CD4-positive, alpha-beta T cell treated with Interleukin-6 for 4 hours (primary cell): ENCODE measurements at places on chromosomes 12 and 14.

- DNase-seq = no peak
Measured at GRCh38 chr12:115354007-115354890, 670.3 kb upstream of the TBX3 start.

- DNase-seq = no peak
Measured at GRCh38 chr14:74852922-74853530, 22.9 kb downstream of the PROX2 start.

DNA sequence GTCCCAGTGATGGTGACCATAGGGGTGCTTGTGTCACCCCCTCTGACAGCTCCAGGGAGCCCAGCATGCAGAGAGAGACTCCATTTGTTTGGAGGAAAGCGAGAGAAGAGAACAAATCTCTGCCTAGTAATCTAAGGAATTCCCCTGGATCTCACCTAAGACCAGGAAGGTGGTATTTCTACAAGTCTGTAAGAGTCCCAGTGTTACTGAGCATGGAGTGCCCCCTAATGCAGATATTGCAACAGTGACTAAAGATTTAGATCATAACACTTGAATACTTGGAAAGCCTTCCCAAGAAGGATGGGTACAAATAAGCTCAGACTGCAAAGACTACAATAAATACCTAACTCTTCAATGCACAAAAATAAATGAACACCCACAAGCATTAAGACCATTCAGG lies 360.4 kb upstream of the GARIN6 start:
- DNase-seq = no peak

DNA sequence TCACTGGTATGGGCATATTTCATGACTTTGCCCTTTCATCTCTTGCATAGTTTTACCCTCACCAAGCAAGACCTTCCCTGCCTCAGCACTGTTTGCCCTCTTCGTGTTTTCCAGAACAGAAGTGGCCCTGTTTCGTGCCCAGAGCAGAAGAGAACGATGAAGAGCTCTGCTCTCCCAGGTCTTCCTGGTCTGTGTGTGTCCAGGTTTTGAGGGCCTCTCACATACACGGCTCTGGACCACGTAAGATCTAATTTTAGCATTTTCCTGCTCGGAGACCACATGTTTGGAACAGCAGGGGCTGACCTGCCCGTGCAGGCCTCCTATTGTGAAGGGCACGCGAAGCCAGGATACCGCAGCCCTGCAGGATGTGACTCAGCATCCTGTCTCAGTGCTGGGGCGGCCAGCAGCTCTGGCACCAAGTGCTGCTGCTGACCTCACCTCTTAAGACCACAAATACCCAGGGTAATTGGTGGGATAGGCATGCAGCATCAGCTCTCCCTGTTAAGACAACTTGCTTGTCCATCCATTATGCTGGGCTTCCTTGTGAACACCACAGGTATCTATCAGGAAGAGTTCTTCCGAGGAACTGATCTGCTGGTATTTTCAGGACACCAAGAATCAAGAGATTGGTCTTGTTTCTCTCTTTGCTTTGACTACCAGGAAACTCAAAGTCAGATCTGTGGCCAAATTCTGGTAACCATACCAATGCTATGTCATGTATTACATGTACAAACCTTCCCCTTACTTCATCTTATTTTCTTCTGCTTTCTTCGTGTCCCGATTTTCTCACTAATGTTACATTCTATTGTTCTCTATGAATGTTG lies 19.0 kb downstream of the SSH1 start:
- DNase-seq = peak; percentile 77

DNA sequence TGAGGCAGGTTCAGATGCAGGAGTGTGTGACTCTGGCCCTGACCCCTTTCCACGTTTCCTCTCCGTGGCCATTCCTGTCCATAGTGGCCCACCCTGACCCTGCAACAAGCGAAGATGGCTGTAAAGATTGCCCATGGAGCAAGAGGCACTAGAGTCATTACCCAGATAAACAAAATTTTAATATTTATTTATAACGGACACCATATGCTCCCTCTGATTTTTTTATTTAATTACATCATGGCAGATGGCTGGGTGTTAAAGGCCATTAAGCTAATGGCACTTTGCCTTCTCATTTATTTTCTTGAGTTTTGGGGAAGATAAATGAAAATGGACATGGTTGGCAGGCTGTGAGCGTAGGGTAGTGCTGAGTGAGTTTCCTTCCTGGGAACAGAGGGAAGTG lies 58.7 kb downstream of the WSCD2 start:
- DNase-seq = no peak

GRCh38 chr12:95990136-95990535 lies 6.0 kb downstream of the HAL start:
- no peak for DNase-seq

DNA sequence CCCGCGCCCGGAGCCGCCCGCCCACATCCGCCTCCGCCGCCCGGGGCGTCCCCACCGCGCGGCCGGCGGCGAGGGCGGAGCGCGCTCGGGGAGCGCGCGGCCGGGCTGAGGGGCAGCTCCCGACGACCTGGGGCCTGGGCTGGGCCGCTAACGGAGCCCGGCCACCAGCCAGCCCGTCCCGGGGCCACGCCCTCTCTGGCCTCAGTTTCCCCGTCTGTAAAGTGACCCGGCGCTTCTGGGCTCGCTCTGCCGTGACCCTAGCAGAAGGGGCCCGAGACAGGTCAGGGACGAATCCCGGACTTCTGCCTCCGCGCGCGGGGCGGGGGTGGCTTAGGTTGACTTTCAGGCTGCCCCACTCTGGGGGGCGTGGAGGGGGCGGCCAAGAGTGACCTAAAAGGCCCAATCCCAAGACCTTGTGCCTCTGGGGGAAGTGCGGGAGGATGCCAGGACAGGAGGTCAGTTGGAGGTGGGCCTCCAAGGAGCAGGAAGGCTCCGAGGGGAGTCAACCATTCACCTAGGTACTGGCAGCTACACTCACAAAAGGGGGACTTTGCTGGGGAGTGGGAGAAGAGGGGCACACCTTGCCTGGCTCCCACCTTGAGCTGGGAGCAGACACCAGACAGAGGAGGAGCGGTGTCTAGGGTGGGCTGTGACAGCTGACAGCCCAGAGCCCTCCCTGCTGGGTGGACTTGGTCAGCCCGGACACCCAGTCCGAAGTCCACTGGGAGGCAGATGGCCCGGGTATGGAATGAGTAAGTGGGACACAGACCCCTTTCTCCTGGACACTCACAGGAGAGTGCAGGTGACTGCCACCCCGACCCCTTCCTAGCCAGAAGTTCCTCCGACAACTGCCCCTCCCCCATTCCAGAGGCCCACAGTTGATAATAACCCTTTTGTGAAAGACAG lies 486 bp upstream of the AKT1 start:
- peak; percentile 75 for DNase-seq

- DNase-seq = peak; percentile 18
Measured at GRCh38 chr12:108861878-108862587, 4.7 kb upstream of the SSH1 start.

DNA sequence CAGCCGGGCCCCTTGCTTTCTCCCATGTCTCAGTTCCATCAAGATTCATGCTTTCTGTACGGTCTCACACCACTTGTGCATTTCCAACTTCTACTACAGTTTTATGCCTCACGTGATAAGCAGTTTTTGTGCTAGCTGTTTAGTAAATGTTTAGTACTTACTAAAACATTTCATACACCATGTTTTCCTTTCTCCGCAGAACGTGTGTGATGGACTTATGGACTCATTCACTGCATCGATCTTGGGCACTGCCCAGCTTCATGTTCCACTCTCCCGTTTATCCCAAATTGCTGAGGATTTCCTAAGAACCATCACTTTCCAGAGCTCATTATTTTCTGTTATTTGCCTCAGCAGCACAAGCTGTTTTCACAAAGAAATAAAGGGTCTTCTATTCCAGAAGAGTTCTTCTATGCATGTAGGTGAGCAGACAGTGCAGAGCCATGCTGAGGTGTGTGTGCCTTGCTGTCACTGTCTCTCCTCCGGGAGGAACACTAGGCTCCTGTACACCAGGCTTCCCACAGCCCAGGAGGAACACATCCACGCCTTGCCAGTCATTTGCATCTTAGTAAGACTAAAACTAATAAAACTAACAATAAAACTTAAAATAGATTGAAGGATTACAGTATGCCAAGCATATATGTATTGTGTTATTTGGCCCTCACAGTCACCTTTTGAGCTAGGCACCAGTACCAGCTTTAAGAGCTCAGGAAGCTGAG lies 90.3 kb upstream of the EEA1 start:
- DNase-seq = no peak

- no peak for DNase-seq
Measured at GRCh38 chr12:114588061-114588460, 95.9 kb downstream of the TBX3 start.

DNA sequence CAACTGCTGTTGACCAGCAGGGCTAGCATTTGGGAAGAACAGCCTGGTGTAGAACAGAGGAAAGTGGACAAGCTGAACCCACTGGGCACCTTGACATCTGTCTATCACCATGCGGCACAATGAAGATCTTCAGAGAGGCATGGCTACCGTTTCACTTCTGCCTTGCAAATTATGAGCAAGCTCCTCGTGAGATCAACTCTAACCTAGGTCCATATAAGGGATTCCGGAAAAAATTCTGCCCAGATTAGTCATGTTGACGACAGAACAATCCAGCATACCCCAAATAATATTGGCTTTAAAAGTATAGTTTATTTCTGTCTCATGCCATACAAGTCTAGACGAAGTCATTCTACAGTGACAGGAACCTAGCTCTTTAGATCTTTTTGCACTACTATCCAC lies 91.6 kb upstream of the ATF7IP start:
- no peak for DNase-seq

DNA sequence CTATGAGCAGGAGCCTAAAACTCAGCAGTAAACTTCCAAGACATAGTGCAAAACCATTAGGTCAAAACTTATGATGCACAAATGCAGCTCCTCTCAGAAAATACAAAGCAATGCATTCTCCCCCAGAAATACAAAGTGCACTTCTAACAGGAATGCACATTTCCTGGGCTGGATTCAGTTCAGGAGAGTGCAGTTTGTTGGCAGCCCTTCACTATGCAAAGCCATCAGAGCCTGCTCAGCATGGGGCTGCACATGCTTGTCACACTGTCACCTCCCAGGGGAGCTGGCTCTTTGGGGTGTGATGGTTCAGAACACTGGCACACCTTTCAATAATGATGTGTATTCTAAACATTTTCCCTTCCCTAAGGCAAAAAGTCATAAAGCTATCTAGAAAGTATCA lies 110.4 kb downstream of the KCNK10 start:
- no peak for DNase-seq

- DNase-seq = no peak
Measured at GRCh38 chr14:88985654-88986053, 161.2 kb downstream of the TTC8 start.

DNA sequence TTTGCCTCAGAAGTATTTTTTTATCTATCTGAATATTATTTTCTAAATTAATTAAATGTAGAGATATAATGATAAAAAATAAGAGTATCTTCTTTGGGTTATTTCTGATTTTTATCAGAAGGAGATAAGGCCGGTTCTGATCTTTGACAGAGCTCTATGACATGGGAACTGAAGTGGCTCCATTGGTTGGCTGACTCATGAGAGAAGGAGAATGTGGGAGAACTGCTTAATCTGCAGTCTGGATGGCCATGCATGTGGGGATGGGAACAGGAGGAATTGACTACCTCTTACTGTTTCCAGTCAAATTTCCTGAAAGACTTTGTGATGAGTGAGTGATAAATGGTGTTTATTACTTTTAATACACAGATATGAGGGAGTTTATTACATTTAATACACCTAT lies 155.8 kb upstream of the ATP2B1 start:
- no peak for DNase-seq

DNA sequence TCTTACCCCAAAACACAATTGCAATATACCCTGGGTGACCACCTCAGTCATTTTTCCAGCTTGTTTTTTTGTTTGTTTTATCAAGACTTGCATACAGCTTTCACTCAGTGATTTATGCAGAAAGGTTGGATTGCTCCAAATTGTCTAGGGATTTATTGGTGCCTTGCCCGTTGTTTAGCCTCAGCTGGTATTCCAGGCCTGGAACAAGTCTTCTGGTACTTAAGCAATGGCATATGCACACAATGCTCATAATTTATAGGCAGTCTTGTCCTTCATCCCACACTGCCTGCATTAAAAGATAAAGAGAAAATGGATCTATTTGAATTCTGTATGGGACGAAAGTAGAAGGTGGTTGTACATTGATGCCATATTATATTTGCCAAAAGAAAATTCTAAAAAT lies 392.5 kb downstream of the ADAMTS20 start:
- DNase-seq = no peak

DNA sequence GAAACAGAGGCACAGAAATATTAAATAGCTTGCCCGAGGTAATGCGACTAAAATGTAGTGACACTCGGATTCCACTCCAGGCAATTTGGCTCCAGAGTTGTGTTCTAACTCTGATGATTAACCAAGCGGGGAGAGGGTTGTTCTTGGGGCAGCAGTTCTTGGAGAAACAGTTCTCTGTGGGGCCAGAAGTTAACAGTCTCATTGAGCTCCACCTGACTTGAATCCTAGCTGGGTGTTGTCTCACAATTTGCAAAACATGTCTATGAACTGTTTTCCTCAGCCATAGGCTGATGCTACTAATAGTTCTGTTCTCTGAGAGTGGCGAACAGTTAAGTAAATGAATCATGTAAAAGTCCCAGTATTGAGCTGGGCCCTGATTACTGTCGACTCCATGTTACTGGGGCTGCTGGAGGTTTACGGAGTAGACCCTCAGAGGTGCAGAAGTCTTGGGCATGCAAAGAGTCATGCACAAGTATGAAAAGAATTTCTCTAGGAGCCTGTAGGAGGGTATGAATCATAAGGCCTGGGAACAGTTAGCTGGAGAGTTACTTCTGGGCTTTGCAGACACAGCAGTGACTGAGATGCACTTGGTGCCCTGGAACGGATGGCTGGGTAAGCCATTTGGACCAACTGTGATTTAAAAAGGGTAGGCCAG lies 15.4 kb upstream of the NIN start:
- DNase-seq = no peak

DNA sequence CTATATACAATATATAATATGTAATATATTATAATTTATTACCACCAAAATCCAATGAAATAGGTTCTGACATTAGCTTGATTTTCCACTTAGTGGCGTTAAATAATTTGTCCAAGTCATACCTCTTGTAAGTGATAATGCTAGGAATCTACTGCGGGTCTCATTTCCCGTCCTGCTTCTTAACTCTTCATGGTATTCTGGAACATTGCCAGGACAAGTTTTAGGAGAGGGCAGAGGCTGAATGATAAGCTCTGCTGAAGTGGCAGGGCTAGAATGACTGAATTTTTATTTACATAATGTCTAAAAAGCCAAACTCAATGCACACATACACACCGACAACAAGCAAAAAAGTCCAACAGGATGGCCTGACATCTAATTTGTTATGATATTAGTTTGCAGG lies 70.4 kb upstream of the PTPRQ start:
- DNase-seq = no peak

- DNase-seq = no peak
Measured at GRCh38 chr14:26286081-26286912, 311.5 kb downstream of the NOVA1 start.

GRCh38 chr12:115032521-115032920 lies 348.5 kb upstream of the TBX3 start:
- DNase-seq = no peak

GRCh38 chr12:12474931-12475795 lies 87.5 kb downstream of the DUSP16 start:
- DNase-seq = peak; percentile 77

- no peak for DNase-seq
Measured at GRCh38 chr12:30191696-30192455, 408.1 kb upstream of the TMTC1 start.

- DNase-seq = no peak
Measured at GRCh38 chr14:76902591-76902990, 76.4 kb downstream of the LRRC74A start.

GRCh38 chr12:29673346-29673745 lies 110.4 kb downstream of the TMTC1 start:
- no peak for DNase-seq
